Right lung (tissue), 10 donors: ENCODE measurements at places on chromosomes 3 and 15. TPM values are rescaled to one million over a fixed set of nuclear protein-coding genes. Genes with fewer than 3 reads are reported as not detected.

The LMCD1 gene
- polyA plus RNA-seq, result 78.7 TPM

The ARGFX gene
- polyA plus RNA-seq, result not detected

The MUC13 gene
- 0.44 TPM for polyA plus RNA-seq

DNA sequence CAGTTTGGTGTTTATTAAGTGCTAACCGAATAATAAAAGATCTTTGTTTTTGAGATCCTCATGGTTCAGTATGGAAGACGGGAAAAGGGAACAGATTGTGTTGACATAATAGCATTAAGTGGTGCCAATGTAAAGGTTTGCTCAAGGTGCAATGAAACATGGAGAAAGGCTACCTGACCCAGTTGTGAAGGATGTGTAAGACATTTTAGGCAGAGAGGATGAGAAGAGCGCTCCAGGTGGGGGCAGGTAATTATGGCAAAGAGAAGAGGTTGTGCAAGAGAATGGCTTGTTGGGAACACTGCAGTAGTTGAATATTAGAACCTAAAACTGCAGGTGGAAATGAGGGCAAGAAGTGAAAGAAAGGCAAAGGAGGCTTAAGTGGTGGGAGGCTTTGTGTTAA, 140.8 kb downstream of the DIPK2A start:
- no peak for DNase-seq

GRCh38 chr3:96755519-96755918, 58.9 kb upstream of the EPHA6 start:
- DNase-seq, result no peak
